Immature natural killer cell (primary cell): ENCODE measurements at places on chromosomes 3 and 15.

DNA sequence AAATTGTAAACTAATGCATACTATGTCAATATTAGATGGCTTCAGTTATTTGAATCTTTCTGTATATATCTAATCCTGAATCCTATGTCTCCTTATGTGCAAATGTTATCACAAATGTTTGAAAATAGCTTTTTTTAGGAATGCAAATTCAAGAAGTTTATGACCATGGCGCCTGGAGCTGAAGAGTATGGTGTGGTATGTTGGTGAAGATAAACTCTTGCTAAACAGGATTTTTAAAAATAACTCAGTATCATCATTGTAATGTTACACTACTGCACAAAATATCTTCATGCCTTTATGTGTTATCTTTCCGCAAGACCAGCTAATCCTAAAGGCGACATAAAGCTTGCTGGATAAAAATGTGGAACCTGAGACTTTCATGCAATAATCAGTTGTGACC is 382.6 kb downstream of the ROBO1 start:
- no peaks in the 10 kb centered on the region for H3K36me3 ChIP-seq
- DNase-seq = no peak
- H3K4me3 ChIP-seq = no peak overlapping the region
- no peak overlapping the region for H3K27ac ChIP-seq
- no peaks in the 10 kb centered on the region for H3K4me1 ChIP-seq

- H3K4me1 ChIP-seq = no peaks in the 10 kb centered on the region
- no peak overlapping the region for H3K27ac ChIP-seq
- DNase-seq = no peak
- H3K36me3 ChIP-seq = no peaks in the 10 kb centered on the region
- no peaks in the 10 kb centered on the region for H3K27me3 ChIP-seq
- H3K4me3 ChIP-seq = no peak overlapping the region
Observed at GRCh38 chr3:159263750-159264553, 462.1 kb downstream of the MFSD1 start.

DNA sequence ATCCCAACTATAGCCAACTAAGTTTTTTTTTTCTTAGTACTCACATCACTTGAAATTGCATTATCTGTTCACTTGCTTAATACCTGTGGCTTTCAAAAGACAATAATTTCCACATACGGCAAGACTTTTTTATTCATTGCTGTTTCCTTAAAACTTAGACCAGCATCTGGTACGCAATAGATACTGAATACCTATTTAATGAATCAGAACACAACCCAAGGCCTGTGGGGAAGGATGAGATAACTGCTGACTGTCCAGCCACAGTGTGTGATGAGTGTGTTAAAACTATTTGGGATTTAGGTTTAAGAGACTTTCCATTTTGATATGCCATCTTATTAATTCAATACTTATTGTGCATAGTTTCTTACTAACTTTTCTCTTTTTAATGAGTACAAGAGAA is 988.7 kb downstream of the NTRK3 start:
- H3K36me3 ChIP-seq = no peaks in the 10 kb centered on the region
- H3K4me3 ChIP-seq = no peak overlapping the region
- no peaks in the 10 kb centered on the region for H3K4me1 ChIP-seq
- DNase-seq = no peak
- no peaks in the 10 kb centered on the region for H3K27me3 ChIP-seq
- no peak overlapping the region for H3K27ac ChIP-seq

- DNase-seq = no peak
- H3K27me3 ChIP-seq = peaks cover 5% of the 10 kb centered on the region
- H3K36me3 ChIP-seq = no peaks in the 10 kb centered on the region
- H3K27ac ChIP-seq = no peak overlapping the region
- H3K4me3 ChIP-seq = no peak overlapping the region
- peaks cover 35% of the 10 kb centered on the region for H3K4me1 ChIP-seq
Observed at GRCh38 chr3:81764002-81764401, 2.6 kb upstream of the GBE1 start.

DNA sequence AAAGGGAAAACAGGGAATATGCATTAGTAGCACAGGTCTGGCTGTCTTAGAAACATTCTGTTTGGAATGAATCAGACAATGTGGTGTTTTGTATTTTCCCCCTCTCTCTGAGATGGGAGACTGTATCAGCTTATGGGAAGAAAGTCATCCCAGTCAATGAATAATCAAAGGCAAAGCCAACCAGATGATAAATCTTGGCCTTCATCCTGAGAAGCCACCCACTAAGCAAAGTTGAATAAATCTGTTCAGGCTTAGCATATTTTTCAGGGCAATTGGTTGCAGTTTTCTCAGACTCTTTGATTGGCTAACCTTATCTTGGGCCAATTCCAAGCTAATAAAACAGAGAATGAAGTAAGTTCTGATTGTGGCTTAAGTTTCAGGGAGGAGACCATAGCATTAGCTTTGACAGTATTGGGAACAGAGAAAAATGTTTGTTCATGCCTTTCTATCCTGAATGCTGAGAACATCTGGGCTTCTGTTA is 63.6 kb upstream of the ARL8B start:
- H3K36me3 ChIP-seq = no peaks in the 10 kb centered on the region
- H3K27ac ChIP-seq = no peak overlapping the region
- no peak for DNase-seq
- H3K27me3 ChIP-seq = peaks cover 3% of the 10 kb centered on the region

- H3K36me3 ChIP-seq = no peaks in the 10 kb centered on the region
- no peaks in the 10 kb centered on the region for H3K4me1 ChIP-seq
Observed at GRCh38 chr3:161599697-161600096, 103.1 kb downstream of the OTOL1 start.

DNA sequence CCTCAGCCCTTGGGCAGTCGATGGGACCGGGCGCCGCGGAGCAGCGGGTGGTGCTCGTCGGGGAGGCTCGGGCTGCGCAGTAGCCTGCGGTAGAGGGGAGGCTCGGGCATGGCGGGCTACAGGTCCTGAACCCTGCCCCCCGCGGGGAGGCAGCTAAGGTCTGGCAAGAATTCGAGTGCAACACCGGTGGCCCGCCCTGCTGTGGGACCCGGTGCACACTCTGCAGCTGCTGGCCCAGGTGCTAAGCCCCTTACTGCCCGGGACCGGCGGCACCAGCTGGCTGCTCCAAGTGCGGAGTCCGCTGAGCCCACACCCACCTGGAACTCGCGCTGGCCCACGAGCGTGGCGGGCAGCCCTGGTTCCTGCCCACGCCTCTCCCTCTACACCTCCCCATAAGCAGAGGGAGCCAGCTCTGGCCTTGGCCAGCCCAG is 377.7 kb upstream of the RBMS3 start:
- peaks cover 2% of the 10 kb centered on the region for H3K27me3 ChIP-seq
- no peak overlapping the region for H3K4me3 ChIP-seq
- no peaks in the 10 kb centered on the region for H3K36me3 ChIP-seq
- no peaks in the 10 kb centered on the region for H3K4me1 ChIP-seq

DNA sequence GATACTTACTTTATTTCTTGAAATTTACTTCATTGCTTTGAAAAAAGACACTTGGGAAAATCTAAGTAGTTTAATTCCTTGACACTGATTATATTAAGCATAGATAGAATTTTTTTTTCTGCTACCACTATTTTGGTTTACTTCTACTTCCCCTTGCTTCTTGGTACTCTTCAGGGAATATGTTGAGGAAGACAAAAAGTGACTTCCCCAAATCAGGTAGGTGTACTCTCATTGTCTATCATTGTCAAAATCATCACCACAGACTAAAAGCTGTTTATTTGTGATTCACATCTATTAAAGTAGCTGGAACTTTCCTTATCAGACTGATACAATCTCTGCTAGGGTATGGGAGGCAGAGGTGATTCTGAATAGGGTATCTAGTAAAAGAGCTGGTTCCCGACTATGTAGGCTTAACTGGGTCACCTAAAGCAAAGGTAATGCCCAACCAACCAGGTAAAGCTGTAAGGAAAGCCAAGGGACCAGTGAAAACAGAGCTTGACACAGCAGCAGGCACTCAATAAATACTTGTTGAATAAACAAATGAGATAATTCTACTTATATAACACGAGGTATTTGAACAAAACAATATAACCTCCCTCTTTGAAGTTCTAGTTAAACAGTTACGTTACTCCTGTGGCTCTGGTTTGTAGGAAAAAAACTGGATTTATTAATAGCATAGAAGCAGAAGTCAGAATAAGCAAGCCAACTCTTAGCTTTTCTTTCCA is 346.9 kb downstream of the PLCL2 start:
- H3K4me3 ChIP-seq = no peak overlapping the region
- no peak for DNase-seq
- no peaks in the 10 kb centered on the region for H3K27me3 ChIP-seq
- H3K27ac ChIP-seq = no peak overlapping the region

DNA sequence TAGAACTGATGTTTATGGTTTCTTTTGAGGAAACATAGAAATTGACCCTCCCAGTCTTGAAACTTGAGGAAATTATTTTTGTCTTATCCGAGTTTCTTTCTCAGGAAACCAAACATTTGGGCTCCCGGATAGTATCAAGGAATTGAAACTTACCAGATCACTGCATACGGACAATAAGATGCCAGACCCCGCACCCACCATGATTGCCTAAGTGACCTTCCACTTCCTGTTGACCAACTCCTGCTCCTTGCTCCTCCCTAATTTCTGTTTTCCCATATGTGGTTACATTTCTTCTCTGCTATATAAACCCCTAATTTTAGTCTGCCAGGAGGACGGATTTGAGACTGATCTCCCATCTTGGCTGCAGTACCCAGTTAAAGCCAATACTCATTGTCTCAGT is 118.4 kb upstream of the TPRG1 start:
- peaks cover 2% of the 10 kb centered on the region for H3K27me3 ChIP-seq
- H3K36me3 ChIP-seq = no peaks in the 10 kb centered on the region
- DNase-seq = no peak
- H3K4me1 ChIP-seq = peaks cover 12% of the 10 kb centered on the region
- H3K4me3 ChIP-seq = no peak overlapping the region
- H3K27ac ChIP-seq = no peak overlapping the region

DNA sequence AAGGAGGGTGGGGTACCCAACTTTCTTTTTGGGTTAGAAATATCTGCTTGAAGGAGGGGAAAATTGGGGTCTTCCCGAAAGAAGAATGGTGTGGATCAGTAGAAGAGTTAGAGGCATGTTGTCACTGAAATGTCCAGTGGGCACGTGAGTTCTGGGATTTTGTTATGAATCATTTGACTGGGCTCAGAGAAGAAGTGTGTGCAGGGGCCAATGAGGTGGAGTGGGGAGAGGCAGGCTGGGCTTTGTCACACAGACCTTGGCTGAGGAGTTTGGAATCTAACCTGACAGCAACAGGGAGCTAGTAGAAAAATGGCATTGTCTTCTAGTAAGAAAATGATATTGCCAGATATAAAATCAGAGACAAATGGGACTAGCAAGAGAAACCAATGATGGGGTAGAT is 436.8 kb downstream of the MFSD1 start:
- no peaks in the 10 kb centered on the region for H3K4me1 ChIP-seq
- DNase-seq = no peak
- H3K36me3 ChIP-seq = no peaks in the 10 kb centered on the region
- peaks cover 2% of the 10 kb centered on the region for H3K27me3 ChIP-seq

GRCh38 chr3:157632075-157632474 is 128.9 kb upstream of the VEPH1 start:
- peaks cover 13% of the 10 kb centered on the region for H3K27me3 ChIP-seq
- no peaks in the 10 kb centered on the region for H3K36me3 ChIP-seq
- no peak for DNase-seq
- no peak overlapping the region for H3K4me3 ChIP-seq

GRCh38 chr15:101062063-101062462 is 142.9 kb downstream of the LRRK1 start:
- no peak overlapping the region for H3K27ac ChIP-seq
- H3K36me3 ChIP-seq = no peaks in the 10 kb centered on the region
- peaks cover 6% of the 10 kb centered on the region for H3K27me3 ChIP-seq
- no peaks in the 10 kb centered on the region for H3K4me1 ChIP-seq
- no peak for DNase-seq

DNA sequence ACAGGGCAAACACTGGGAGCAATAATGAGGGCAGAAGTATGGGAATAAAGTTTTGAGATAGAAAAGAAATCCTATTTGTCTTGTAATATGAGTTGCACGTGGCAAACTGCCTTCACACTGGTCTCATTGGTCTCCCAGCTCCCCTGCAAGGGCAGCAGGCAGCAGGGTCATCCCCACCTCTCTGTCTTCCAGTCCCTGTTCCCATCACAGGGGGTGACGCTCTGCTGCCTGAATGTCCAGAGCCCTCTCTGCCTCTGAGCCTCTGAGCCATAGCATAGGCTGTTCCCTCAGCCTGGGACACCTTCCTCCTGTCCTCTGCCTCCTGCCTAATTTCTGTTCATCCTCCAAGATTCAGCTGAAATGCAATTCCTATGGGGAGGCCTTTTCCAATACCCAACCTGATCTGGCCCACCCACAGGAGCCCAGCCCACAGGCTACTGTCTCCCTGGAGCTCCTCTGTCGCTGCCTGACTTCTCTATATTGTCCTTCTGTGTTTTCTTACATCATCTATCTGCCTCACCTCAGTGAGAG is 12.1 kb upstream of the SKOR1 start:
- H3K4me3 ChIP-seq = no peak overlapping the region
- no peaks in the 10 kb centered on the region for H3K27me3 ChIP-seq
- H3K27ac ChIP-seq = no peak overlapping the region
- H3K36me3 ChIP-seq = no peaks in the 10 kb centered on the region
- H3K4me1 ChIP-seq = peaks cover 5% of the 10 kb centered on the region

DNA sequence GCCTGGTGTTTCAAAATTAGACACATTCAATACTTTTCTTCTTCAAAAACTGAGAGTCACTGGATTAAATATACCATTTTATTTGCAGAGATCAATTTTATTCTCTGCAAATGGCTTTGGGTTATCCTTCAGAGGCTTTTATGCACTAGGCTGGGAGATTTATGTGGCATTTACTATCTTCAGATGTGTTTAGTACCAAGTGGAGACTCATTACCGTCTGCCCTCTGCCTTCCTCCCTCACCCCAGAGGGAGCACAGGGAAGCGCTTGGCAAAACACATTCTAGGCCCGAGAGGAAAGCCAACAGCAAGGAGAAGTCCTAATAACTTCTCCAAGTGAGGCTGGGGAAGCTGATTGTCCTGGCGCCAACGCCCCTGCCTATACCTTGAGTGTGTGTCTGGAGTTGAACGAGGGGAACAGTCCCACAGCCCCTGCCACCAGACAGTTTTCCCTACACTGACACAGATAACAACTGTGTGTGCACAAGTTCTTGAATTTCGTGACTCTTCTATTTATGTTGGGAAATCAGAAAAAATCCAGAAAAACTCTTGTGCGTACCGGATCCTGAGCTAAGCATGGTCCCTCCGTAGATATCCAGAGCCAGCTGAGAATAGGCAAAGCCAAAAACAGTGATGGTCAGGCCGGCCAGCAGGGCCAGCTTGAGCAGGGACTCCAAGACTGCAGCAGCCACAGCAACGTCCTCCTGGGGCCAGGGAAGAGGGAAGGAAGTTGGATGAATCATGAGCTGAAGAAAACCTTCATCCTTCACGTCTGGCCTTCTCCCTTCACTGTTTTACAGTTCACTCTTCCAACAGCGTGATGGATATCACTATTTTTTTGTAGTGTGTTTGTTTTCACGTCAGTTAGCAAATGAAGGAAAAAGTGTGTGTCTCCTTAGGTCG is 26.6 kb downstream of the RFT1 start:
- no peak for DNase-seq
- H3K36me3 ChIP-seq = peaks cover 28% of the 10 kb centered on the region
- no peak overlapping the region for H3K27ac ChIP-seq
- H3K4me1 ChIP-seq = no peaks in the 10 kb centered on the region
- no peak overlapping the region for H3K4me3 ChIP-seq
